Activated CD4-positive, alpha-beta T cell treated with anti-CD3 and anti-CD28 coated beads, Interleukin-2, amount 10 ng/mL, durations not matched to agents 7 days and 5 days (primary cell): ENCODE measurements at places on chromosomes 12 and 14.

DNA sequence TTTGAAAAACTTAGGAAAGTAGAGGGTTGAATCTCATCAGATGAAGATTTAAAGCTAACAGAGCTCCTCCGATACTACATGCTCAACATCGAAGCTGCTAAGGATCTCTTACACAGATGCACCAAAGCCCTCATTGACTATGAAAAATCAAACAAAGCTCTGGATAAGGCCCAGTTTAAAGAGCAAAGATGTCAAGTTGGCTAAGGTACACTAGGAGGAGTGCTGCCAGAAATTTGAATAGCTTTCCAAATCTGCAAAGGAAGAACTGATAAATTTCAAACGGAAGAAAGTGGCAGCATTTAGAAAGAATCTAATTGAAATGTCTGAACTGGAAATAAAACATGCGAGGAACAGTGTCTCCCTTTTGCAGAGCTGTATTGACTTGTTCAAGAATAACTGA, 141.2 kb downstream of the SLC5A8 start:
- no peak for DNase-seq

DNA sequence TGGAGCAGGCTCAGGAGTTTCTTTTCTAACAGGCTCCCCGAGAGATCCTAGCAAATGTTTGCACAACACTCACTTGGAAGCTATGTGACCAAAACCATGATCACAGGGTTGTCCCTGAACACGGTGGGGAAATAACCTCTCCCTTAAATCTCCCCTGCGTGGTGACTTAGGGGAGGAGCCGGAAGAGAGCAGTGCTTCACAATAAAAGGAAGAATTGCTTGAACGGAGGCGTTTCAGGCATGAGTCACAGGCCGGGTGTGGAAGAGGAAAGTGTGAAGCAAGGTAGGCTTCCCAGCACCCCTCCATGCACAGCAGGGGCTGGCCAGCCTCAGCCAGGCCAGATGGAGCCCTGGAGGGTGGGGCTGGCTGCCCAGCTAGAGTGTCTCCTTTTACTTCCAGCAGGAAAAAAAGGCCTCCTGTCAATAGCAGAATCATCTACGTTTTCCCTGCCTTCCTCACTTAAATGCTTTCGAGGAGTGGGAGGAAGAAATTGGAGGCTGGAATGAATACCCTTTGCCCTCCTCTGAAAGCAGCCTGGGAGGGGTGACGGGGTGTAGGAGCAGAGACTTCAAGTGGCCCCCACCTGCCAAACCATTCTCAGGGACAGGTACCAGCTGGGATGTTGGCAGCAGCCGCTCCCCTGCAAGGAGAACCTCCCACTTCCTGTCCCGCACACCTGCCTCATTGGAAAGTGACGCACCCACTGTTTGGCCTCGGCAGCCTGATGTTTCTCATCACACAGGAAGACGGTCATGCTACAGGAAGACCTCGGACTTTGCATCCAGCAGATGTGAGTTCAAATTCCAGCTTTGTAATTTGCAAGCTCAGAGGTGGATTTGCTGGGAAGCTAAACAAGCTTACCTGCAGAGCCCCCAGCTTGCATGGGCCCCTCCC, 30.1 kb upstream of the PPP2R5C start:
- peak; percentile 82 for DNase-seq

GRCh38 chr12:24049728-24050127, 100.3 kb upstream of the SOX5 start:
- DNase-seq, result no peak

- DNase-seq, result no peak
Observed at GRCh38 chr12:82537436-82537835, 149.3 kb upstream of the TMTC2 start.

- DNase-seq, result no peak
Observed at GRCh38 chr12:118870551-118870950, 110.8 kb upstream of the SRRM4 start.

- no peak for DNase-seq
Observed at GRCh38 chr12:130702966-130703732, 12.9 kb downstream of the RIMBP2 start.

GRCh38 chr12:110123919-110124268, 263 bp upstream of the IFT81 start:
- DNase-seq, result no peak

GRCh38 chr14:104138098-104138717, at the start of gene KIF26A:
Gene KIF26A (plus strand): TSS chr14:104138587. CDS start chr14:104138723, 136 bp downstream.
- no peak for DNase-seq

DNA sequence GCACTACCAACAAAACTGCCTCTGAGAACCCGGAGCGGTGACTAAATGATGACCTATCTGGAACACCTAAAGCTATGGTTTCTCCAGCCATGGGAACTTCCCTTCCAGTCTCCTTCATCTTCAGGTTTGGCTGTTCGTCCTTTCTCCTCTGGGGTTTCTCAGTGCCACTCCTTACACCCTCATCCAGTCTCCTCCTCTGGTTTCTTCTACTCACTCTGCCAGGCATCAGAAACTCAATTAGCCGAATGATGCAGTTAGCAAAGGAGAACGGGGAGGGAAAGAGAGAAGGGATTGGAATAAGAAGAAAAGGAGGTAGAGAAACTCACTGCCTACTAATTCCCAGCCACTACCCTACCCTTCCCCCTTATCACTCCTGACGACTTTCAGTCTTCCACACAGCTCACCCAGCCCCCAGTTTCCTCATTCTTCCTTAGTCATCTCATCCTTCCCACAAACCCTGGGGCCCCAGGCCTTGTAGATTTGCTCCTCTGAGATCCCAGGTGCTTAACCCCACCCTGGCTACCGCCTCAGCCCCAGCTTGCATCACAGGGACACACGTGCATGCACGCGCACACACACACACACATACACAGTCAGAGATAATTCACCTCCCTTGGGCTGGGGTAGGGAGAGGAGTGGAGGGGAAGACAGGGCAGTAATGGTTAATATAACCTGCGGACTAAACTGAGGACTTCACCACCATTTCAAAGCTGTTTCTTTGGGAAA, 13.0 kb downstream of the FGD6 start:
- no peak for DNase-seq

DNA sequence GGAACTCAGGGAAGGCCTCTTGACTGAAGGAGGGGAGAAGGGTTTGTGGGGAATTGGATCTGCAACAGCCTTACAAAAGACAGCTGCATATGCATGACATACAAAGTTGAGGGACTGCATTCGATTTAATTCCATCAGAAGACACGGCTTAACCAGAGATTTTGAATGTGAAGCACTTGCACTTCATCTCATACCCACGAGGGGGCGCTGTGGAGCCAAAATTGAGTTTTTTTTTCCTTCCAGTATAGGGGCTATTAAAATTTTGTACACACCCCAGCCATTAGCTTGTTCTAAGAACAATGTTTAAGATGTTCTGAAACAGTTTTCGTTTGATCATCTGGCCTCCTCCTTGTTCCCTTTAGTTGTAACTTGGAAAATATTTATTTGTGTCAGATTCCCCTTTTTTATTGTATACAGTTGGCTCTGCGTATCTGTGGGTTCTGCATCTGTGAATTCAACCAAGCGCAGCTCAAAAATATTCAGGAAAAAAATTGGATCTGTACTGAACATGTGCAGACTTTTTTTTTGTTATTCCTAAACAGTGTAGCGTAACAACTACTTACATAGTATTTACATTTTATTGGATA, 1.6 kb downstream of the SUDS3 start:
- peak; percentile 79 for DNase-seq

- peak; percentile 8 for DNase-seq
Observed at GRCh38 chr14:71931492-71932228, 569 bp upstream of the RGS6 start.

DNA sequence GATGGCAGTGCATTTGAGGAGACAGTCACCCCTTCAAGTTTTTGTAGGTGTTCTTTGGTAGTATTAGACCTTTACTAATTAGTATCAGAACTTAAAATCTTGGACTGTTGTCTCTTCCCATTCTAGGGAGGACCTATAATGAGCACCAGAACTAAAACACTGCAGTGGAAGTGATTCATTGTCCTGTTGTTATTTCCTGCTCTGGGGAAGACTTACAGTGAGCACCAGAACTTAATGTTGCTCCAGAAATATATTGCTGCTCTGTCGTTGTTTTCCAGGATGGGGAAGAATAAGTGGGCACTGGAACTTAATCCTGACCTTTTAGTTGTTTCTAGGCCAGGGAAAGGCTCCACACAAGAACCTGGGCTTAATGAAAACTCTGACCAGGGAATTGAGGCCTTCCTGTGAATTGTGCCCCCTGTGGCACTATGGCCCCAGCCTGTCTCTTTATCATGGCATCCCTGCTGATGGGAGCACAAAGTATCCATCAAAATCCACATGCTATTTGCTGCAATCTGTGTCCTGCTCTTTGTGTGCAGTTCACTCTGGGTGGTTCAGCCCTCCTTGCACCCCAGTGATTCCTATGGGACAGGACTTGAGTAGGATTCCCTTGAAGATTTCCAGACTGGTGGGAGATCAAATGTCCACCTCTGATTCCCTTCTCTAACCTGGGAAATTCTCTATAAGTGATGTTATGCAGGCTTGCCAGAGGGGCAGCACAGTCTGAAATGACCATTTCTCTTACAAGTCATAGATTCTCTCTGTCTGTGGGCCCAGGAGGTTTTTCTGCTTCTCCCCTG, 175.8 kb downstream of the PAWR start:
- DNase-seq, result no peak

DNA sequence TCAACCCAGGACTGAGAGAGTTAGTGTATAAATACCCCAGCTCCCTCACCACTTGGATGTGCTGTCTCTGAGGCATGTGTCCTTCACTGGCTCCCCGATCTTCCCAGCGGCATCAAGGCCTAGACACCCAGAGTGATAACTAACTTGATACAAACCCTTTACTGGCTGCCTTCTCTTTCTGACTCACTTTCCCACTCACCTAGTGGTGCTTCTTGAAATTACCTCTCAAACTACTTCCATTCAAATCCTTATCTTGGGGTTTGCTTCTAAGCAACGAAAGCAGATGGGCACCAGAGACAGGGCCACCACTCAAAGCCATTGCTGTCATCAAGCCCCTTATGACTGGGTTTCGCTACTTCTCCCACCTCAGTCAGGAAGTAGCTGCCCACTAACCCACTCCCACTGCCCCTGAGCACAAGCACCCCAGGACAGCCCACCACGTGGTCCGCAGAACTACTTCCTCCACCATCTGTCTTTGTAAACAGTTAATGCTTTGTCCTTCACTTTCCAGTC, 17.2 kb downstream of the ZFP36L1 start:
- no peak for DNase-seq

DNA sequence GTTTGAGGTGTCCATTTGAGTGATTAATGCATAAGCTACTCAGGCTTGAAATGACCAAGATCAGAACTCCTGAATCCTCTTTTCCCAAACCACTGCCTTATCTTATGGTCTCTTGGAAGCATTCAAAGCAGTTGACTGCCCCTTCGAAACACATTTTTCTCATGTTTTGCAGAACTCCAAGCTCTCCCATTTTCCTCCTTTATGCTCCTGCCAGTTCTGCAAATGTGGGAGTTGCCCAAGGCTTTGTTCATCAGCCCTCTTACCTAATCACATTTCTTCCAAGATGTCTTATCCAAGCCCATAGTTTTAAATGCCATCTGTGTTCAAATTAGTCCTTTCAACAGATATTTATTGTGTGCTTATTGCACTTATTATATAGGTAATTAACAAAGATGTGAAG, 1.8 kb upstream of the DNAAF2 start:
- no peak for DNase-seq

GRCh38 chr12:103799504-103799856, 41.6 kb downstream of the NT5DC3 start:
- DNase-seq, result no peak

DNA sequence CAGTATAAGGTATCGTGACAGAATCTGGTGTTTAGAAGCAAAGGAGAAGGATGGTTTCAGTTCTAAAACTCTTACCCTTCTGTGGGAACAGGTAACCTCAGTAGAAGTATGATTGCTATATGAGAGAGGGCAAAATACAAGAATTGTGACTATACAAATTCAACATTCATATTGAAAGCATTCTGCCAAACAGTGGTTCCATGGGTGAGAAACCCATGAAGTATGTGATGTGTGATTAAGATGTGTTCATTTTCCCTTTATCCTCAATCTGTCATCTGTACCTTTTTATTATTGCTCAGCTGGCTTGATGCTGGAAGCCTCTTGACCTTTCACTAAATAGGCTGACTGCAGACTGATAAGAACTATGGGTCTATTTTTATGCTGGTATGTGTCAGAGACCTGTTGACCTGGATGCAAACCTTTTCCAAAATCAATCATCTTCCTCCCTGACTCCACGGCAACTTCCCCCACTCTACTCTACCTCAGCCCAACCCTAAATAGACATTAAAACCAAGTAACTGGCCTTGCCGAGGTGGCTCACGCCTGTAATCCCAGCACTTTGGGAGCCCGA, 109.6 kb downstream of the STXBP6 start:
- no peak for DNase-seq

DNA sequence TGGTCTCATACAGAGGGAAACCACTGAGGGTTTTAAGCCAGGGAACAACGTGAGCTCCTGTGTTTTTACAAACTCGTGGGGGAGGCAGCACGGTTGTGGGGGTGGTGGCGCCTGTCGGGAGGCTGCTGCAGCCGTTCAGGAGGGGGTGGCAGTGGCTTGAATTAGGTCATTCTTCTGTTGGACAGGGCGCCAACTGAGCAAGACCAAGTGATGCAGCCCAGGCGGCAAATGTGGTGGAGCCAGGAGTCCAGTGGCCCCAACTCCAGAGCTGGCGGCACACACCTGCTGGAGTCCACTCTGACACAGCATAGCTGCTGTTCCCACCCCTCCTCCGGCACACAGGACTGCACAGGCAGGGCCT, 27.8 kb downstream of the FBRSL1 start:
- no peak for DNase-seq

- DNase-seq, result no peak
Observed at GRCh38 chr14:97712471-97712870, 915.3 kb downstream of the VRK1 start.

GRCh38 chr12:130063866-130064265, 98.4 kb upstream of the FZD10 start:
- no peak for DNase-seq

GRCh38 chr12:9039397-9039977, 50.1 kb downstream of the KLRG1 start:
- DNase-seq, result peak; percentile 47

DNA sequence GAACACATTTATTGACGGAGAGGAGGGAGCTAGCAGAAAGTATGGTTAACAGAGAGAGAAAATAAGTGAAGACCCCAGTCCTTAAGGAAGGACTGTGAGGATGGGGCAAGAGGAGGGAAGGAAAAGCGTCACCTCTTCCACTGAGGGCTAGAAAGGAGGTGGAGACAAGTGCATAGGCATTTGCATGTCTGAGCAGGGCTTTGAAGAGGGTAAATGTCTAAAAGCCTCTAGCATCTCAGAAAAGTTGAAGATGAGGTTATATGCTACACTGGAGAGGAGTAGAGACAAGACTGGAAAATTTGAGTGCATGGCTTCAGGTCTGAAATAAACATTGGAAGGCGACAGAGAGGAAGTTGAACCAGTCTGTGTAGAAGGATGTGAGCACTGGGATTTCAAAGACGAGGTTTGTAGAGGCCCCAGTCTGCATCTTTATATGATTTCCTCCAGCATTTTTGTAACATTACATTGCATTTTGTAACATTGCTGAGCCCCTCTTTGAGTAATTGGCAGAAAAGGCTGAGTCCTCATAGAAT, 98.5 kb upstream of the IFNG-AS1 start:
- DNase-seq, result no peak

GRCh38 chr14:82385048-82385447, 851.4 kb upstream of the SEL1L start:
- DNase-seq, result no peak
